ENCODE measurements at places on chromosomes 1 and 21. TPM values are rescaled to one million over a fixed set of nuclear protein-coding genes. Genes with fewer than 3 reads are reported as not detected.
A peak's percentile ranks its signal among the peaks of the same experiment; 100 is the strongest.

DNA sequence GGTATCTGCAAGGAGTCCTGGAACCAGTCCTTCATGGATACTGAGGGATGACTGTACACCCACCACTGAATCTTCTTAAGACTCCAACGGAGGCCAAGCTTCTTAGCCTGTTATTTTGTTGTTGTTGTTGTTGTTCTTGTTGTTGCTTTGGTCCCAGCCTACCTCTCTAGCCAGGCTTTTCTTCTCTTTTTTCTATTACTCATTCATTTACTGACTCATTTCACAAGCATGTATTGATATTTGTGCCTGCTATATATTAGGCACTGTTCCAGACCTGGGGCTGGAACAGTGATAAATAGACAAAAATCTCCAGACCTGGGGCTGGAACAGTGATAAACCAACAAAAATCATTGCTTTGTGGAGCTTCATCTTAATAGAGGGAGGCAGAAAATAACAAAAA is 20.4 kb downstream of the CENPF start:
- DNase-seq = no peak

- no peak for DNase-seq
Observed at GRCh38 chr1:22626237-22627157, 9.9 kb upstream of the C1QA start.

Gene ZMYND12
- total RNA-seq = 1.6 TPM

DNA sequence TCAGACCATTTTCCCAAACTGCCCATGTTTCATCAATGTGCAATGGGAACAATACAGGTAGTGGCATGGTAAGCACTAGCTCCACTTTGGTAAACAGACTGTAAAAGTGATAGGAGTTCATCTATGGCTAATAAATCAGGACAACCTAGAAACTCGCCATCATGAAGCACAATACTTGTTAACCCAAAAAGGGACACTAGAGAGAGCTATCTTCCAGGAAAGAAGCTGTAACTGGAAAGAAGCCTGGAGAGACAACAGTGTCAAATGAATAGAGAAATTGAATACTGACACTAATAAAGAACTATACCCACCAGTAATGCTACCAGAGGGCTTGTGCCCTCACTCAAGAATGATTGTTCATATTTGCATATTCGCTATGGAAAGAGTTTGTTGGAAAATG is 164.7 kb upstream of the RGS18 start:
- peak; percentile 52 for DNase-seq

- no peak for DNase-seq
Observed at GRCh38 chr1:55087439-55087838, 48.1 kb downstream of the PCSK9 start.

DNA sequence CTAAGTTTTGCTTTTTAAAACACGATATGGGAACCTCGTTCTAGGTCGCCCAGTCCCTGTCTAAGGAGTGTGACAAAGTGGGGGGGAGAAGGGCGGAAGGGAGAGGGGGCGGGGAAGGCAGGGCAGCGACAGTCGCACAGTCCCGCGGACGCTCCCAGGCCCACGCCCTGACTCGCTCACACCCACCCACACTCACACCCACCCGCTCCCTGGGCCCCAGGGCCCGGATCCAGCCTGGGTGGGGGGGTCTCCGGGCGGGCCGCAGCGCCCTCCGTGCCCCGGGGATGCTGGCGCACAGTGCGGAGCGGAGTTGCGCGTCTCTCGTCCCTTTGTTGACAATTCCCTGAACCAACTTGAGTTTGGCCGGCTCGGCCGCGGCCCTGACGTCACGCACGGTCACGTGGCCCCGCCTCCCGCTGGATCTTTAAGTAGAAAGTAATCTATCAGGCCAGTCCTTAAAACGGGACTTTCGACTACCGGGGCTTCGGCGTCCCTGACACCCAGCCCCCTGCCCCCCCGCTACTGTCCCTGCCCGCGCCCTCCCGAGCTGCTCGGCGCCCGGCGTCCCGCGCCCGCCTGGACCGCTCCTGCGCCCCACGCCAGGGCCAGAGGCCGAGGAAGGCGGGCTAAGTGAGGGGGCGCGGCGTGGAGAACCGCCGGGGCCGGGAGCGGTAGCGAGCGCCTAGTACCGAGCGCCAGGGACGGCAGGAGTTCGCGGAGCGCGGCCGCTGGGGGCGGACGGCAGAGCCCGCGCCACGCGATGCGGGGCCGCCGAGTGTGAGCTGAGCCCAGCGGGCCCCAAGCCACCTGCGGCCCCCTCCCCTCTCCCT is at the start of gene FOXD3:
TSS of gene FOXD3 (plus strand) at position 454 of the 830 bp plus-strand sequence. CDS start 492 bp downstream, outside the sequence.
- DNase-seq = peak; percentile 35

- DNase-seq = no peak
Observed at GRCh38 chr1:202072211-202072765, 50.4 kb upstream of the GPR37L1 start.

Gene BCL2L15
- total RNA-seq = not detected
